ENCODE measurements at places on chromosomes 12 and 14.

- no peak for DNase-seq
Measured at GRCh38 chr14:55347040-55347439, 64.6 kb downstream of the ATG14 start.

DNA sequence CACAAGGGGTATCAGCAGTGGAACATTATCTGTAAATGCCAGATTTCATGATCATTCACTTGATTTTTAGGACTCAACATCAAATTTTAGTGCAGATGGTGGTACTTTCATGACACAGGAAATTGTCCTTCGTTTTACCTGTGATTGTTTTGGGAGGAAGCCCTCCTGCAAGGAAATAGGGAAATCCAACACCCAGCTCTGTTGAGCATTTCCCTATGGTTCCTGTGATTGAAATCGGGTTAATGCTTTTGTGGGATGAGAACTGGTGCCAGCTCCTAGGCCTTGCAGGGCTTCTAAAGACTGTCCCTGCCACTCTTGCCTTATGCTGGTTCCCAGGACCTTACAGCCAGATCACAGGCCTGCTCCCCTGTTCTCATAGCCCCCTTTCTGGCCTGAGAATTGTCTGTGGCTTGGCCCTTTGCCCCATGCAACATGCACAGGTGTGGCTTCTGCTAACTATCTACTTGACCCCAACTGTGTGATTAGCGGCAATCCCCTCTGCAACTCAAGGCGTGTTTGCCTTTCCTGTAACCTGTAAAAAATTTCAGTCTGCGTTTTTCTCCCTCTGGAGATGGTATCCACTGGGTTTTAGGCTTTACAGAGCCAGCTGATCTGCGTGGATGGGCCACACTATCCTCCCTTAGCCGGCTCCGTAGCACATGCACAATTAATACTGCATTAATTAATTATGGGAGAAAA lies 112.5 kb downstream of the ETV6 start:
- DNase-seq = no peak

- no peak for DNase-seq
Measured at GRCh38 chr14:65156568-65157366, 54.5 kb upstream of the MAX start.

- DNase-seq = no peak
Measured at GRCh38 chr14:64394423-64394822, 6.3 kb downstream of the MTHFD1 start.

GRCh38 chr14:59333668-59334067 lies 131.5 kb downstream of the GPR135 start:
- DNase-seq = no peak

GRCh38 chr14:105006831-105007592 lies 13.9 kb downstream of the CDCA4 start:
- no peak for DNase-seq

- no peak for DNase-seq
Measured at GRCh38 chr12:52380271-52380694, 5.2 kb downstream of the KRT84 start.

GRCh38 chr14:55074662-55075061 lies 23.2 kb downstream of the MAPK1IP1L start:
- no peak for DNase-seq

DNA sequence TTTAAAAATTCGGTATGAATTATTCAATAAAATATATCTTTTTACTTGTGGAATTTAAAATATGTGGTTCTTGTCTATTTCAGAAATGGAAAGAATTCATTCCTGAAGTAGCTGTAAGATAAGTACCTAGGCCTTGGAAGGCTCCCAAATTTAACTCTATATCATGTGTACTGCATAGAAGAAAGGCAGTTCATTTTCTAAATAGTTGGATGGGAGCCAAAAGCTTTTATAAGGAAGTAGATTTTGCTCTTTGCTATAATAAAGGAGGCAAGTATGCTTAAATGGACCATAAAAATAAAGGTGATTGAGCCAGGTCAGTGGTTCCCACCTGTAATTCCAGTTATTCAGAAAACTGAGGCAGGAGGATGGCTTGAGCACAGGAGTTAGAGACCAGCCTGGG lies 187.5 kb downstream of the ATXN7L3B start:
- no peak for DNase-seq

GRCh38 chr14:71206766-71207371 lies 299.6 kb downstream of the PCNX1 start:
- no peak for DNase-seq

- DNase-seq = no peak
Measured at GRCh38 chr12:89840162-89840922, 131.7 kb upstream of the ATP2B1 start.

GRCh38 chr14:95198320-95198719 lies 41.0 kb upstream of the DICER1 start:
- no peak for DNase-seq

DNA sequence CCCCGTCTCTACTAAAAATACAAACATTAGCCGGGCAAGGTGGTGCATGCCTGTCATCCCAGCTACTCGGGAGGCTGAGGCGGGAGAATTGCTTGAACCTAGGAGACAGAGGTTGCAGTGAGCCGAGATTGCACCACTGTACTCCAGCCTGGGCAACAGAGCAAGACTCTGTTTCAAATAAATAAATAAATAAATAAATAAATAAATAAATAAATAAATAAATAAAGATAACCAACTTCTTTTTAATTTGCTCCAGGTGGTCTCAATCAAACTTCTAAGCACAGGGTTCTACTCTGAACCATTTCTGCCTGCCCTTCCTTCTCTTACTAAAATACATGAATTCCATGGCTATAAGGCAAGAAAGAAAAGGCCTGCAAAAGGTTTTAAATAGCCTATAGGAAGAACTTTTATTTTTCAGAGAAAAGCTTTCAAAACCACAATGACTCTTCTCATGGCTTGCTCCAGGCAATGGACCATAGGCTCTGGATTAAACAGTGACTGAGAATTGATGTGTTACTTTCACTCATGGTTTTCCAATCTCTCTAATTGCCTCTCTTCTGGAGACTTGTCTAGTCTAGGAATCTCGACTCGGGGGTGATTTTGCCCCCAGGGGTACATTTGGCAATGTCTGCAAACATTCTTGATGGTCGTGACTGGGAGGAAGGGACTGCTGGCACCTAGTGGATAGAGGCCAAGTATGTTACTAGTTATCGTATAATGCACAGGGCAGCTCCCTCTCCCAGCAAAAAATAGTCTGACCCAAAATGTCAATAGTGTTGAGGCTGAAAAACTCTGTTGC lies 14.4 kb downstream of the IGF1 start:
- no peak for DNase-seq

GRCh38 chr14:20631023-20631879 lies 10.2 kb downstream of the OR6S1 start:
- no peak for DNase-seq

- DNase-seq = no peak
Measured at GRCh38 chr12:69274861-69275260, 35.5 kb downstream of the CPSF6 start.

- DNase-seq = no peak
Measured at GRCh38 chr12:52080403-52081251, 1.1 kb downstream of the SMIM41 start.

DNA sequence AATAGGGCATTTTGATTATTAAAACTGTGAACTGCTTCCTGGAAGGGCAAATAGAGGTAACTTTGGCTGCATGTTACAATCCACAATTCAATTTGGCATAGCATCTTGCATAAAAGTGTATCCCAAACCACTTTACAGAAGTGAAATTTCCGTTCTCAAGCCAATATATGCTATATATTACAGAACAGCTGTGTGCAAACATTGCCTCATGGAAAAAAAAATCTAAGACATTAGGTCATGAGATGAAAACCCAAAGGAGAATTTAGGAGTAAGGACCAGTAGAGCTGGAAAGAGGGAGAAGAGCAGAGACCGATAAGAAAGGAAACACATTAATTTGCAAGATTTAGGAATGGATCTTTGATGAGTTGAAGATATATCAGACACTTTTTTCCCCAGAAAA lies 239.2 kb downstream of the PAX9 start:
- DNase-seq = no peak

GRCh38 chr14:49089107-49089506 lies 497.1 kb downstream of the RPS29 start:
- DNase-seq = no peak

DNA sequence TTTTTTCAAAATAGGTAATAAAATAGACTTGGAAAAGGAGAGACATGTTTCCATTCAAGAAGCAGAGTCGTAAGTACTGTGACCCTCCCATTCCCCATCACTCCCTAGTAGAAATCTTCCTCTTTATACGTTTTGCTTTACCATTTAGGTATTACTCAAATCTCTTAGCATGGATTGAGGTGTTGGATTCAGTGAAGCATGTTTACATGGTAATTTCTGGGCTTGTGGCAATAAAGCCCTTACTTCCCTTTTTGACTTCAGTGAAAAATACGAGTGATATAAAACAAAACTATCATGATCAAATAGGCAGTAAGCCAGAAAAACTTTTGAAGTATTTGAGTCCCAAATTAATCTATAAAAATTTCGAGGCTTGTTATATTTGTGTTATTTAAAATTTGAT lies 27.4 kb downstream of the RAB21 start:
- no peak for DNase-seq

DNA sequence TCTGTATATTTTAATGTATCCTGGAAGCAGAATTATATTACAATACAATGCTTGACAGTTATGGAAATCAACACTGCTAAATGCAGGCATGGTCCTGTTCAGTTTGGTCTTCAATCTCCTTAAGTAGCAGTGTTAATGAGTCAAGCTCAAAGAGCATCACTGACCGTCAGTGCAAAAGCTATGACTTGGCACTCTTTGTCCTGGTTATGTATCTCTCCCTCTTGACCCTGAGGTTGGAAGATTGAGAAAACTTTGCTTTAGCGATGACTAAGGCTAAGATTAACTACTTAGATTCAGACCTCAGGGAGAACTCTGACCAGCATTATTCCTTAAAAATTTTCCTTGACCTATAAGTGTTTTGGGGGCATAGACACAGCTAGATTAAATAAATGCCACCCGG lies 10.9 kb downstream of the CLEC7A start:
- no peak for DNase-seq

DNA sequence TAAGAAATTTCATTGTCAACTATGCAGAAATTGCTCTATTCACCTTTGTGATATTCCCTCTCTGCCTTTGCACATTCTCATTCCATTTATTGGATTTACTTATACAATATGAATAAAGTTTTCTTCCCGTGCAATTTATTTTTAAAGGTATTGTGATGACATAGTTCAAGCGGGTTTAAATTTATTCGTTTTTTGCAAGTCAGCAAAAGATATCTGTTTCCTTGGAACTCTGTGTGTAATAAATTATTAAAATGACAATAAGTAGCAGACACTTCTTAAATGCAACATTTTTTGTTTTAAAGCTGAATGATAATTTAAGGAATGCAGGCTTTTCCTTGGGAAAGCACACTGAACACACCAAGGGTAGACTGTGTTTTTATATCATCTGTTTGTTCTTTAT lies 143.1 kb downstream of the SLC41A2 start:
- no peak for DNase-seq

DNA sequence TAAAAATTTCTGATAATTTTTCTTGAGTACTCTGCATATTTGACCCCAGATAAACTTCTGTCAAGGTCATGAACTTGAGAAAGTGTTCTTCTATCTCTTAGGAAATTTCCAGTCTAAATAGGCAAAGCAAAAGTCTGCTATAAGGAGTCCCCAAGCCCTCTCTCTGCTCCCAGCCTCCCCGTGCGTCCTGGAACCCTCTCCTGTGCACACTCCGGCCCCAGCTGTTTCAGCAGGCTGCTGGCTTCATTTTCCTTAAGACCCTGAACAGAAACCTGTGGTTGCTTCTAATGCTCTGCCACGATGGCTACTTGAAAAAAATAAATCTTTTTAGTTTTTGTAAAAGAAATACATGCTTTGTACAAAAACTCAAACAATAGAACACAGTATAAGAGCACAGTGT lies 14.7 kb downstream of the KRT2 start:
- no peak for DNase-seq

- no peak for DNase-seq
Measured at GRCh38 chr12:92486443-92487137, 216.2 kb upstream of the PLEKHG7 start.

DNA sequence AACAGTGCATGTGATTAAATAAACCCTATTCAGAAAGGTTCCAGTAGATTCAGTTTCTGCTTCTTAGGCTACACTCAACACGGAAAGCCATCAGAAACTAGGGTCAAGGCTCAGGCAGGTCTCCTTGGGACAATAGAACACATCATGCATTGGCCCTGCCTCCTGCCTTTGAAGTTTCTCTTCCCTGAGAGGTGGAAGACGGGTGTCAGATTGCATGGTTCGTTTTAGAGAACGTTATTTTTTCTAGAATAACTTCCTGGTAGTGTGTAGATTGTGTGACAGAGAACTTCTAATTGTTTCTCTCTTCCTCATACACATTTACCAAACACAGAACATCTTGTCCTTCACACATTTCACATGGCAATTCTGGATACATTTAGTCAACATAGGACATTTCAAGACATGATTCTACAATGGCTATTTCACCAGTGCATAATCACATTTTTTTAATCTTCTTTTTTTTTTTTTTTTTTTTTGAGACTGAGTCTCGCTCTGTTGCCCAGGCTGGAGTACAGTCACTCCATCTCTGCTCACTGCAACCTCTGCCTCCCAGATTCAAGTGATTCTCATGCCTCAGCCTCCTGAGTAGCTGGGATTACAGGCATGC lies 106.6 kb upstream of the AMN1 start:
- DNase-seq = no peak

- no peak for DNase-seq
Measured at GRCh38 chr12:109998241-109998903, 858 bp upstream of the ANKRD13A start.

Measured in stimulated activated CD4-positive, alpha-beta T cell treated with anti-CD3 and anti-CD28 coated beads, Interleukin-15, amount 100 ng/mL, for 48 hours (primary cell).